ENCODE measurements at places on chromosomes 3 and 15. TPM values are rescaled to one million over a fixed set of nuclear protein-coding genes. Genes with fewer than 3 reads are reported as not detected.

Gene ZPLD1
- total RNA-seq = not detected

Gene PSTPIP1
- total RNA-seq = 255 TPM

Gene SAMD7
- total RNA-seq = not detected

Gene GPR171
- 153 TPM for total RNA-seq

Gene PLSCR2
- not detected for total RNA-seq

Gene SLCO2A1
- not detected for total RNA-seq

Data from activated CD8-positive, alpha-beta memory T cell treated with anti-CD3 and anti-CD28 coated beads, Interleukin-2, amount 10 ng/mL, durations not matched to agents 7 days and 5 days (primary cell).